Fibroblast of skin of right biceps (primary cell): ENCODE measurements at places on chromosomes 1 and 21.

DNA sequence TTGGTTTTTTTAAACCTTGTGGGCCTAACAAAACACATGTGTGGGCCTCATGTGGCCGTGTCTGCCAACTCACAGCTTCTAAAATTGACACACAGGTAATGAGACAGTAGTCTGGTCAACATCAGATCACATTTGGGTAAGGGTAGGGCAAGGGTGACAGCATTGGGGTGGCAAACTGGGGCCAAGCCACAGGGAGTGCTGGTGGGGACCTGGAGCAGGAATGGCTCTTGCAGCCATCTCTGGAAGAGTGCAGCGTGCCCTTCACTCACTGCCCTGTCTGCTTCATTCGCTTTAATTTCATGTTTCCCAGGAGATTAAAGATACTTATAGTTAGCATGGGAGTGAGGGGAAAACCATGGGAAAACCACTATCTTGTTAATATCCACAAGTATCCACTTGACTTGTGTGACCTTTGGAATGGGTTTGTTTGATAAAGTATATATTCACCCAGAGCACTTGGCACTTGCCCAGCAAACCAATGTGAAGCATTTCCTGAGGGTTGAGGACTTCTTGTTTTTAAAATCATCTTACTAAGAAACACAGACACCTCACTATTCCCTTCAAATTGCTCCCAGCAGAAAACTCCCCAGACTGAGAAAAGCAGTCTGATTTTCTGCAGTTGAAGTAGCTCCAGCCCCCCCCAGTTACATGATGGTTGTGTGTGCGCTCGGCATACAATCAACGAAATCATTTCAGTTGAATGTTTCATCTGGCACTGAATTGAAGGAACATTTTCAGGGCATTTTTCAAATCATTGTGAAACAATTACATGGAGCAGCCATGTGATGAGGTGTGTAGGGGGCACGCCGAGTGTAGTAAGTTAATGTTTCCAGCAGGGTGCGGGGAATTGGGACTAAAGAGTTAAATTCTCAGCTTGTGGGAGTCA, 175.7 kb downstream of the VPS13D start:
- peak; percentile 58 for DNase-seq

GRCh38 chr1:205913451-205914154, 29.7 kb downstream of the SLC26A9 start:
- DNase-seq = peak; percentile 49

DNA sequence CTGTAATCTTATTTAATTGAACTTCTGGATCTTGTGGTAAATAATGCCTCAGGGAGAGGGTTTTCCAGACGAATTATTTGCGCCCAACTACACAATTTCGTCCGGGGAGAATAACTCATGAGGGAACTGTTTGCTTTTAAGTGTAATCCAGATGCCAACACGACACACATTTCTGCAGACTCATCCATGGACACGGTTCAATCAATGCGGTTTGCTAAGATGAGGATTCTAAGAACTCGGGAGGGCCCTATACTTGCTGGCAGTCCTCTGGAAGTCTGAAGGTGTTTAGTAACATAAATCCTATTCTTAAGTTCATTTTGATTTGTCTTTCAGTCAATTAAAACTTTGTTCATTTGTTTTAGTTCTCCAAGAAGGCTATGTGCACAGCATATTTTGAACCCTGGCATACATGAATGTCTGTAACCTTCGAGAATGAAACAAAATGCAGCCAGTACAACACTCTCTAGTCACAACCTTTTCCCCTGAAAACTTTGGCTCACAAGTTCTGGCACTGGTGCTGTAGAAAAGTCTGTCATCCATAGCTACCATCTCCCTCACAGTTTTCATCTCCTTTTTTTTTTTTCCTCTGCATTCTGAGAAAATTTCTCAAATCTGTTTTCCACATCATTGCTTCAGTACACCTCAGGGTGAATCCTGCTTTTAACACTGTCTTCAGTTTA, 38.8 kb downstream of the DIPK1A start:
- no peak for DNase-seq

DNA sequence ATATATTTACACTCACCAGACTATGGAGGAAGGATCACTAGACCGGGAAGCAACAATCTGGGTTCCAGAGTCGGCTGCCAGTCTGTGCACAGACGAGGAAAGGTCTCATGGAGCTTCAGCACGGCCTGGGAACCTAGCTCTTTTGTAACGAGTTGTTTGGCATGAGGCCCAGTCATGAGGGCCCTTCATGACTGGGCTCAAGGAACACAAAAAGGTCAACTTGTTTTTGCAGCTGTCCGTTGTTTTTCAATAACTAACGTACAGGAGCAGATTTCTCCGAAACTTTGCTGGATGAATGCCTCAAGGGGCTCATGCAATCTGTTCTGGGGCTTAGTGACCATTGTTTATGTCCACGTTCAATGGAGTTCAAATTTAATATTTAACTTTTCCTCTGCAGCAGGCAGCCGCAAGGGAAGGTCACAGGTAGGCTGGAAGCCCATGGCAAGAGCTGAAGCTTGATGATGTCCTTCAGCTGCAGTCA, 5.9 kb upstream of the STUM start:
- DNase-seq = no peak
